ENCODE measurements at places on chromosomes 3 and 15. TPM values are rescaled to one million over a fixed set of nuclear protein-coding genes. Genes with fewer than 3 reads are reported as not detected.
A peak's percentile ranks its signal among the peaks of the same experiment; 100 is the strongest.

DNA sequence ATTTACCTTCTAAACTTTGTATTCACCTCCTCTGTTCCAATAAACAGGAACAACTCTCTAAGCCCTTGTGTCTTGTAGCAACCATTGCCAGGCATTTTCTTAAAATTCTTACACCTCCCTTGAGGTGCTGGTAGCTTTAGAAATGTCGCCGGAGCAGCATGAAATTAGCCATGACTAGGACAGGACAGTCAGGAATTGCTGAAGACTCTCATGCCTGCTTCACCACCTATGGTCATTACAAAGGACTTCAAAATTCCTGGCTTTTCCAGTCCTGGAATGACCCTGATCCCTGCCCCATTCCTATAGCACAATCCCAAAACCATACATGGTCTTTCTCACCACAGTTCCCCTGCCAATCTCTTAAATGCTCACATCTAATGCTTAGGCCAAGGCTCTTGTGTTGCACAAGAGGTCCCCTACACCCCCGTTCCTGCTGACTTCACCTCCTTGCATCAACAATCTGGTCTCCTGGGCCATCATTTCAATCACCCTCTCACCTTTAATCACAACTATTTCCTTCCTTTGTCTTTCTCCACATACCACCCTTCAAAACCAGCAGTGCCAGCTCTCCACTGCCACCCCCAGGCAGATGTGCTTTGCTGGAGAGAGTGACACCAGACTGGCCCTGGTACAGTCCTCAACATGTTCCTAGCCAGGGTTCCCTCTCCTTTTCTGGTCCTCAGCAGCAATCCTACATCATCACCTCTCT lies 113.2 kb upstream of the TJP1 start:
- no peaks in the 10 kb centered on the region for H3K36me3 ChIP-seq
- no peak overlapping the region for H3K27ac ChIP-seq
- no peaks in the 10 kb centered on the region for H3K4me1 ChIP-seq

GRCh38 chr3:172181932-172182586 lies 142.7 kb downstream of the FNDC3B start:
- H3K27ac ChIP-seq = peak overlapping the region; percentile 35
- H3K27me3 ChIP-seq = no peaks in the 10 kb centered on the region
- peaks cover 3% of the 10 kb centered on the region for H3K4me1 ChIP-seq
- DNase-seq = no peak
- H3K4me3 ChIP-seq = no peak overlapping the region
- no peaks in the 10 kb centered on the region for H3K36me3 ChIP-seq

GOLGA6A gene
- not detected for total RNA-seq

DNA sequence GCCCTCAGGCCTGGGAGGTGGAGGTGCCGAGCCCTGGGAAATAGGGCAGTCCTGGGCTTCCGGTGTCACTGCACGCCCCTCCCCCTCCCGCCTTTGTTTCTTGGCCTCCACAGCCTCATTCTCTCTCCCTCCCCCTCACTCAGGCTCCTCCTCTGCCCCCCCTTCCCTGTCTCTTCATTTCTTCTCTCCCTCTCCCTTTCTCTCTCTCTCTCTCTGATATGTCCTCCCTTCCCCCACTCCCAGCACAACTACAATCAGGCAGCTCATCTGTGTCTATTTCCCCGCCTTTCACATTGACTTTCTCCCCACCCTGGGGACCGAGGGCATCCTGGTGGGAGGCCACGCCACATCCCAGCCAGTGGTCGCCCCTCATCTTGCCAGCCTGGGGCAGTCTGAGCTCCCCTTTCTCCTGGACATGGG lies 40.2 kb downstream of the IDH2 start:
- DNase-seq = peak; percentile 69
- H3K4me1 ChIP-seq = no peaks in the 10 kb centered on the region
- H3K4me3 ChIP-seq = no peak overlapping the region
- H3K27me3 ChIP-seq = no peaks in the 10 kb centered on the region

DLEC1 gene
- not detected for total RNA-seq

DNA sequence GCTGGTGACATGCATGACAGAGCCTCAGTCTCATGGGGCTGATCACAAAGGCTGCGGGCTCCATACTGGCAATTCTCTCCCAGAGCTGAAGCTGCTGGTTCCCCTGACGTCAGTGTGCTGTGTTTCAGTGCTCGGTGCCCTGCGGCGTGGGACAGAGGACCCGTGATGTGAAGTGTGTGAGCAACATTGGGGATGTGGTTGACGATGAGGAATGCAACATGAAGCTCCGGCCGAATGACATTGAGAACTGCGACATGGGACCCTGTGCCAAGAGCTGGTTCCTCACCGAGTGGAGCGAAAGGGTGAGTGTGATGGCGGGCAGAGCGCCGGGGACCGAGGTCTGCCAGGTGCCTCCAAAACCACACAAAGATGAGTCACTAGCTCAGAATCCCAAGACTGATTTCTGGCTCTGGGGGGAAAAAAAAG lies 62.0 kb upstream of the NR2E3 start:
- no peaks in the 10 kb centered on the region for H3K36me3 ChIP-seq
- no peak overlapping the region for H3K27ac ChIP-seq
- H3K27me3 ChIP-seq = no peaks in the 10 kb centered on the region
- DNase-seq = no peak
- no peak overlapping the region for H3K4me3 ChIP-seq

DNA sequence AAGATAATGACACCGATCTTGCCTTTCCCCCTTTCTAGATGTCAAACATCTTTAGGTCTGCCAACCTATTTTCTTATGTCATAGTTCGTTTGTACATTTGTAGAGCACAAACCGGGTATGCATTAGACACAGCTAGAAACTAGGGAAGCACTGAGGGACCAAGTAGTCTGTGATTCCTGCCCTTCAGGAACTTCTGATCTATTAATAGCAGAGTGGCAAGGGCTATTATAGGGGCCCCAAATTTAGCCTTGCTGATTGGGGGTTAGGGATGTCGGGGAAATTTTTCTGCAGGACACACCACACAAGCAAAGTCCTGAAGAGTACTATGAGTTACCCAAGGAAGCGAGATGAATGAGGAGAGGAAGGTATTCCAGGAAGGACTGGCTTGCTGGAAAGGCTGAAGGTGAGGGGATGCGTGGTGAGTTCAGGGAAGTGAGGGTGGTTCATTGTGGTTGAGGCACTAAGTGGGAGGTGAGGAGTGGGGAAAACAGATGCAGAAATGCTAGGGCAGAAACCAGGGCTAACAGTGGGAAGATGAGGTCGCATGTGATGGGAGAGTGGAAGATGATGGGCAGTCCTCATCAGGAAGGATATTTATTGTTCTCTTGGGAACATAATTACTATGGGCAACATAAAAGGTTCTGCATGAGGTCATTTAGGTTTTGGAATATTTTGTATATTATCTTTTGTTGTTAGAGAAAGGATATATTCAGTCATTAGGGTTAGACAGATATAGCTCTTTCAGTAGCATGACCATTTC lies 144.3 kb downstream of the CMSS1 start:
- no peaks in the 10 kb centered on the region for H3K4me1 ChIP-seq
- H3K27me3 ChIP-seq = no peaks in the 10 kb centered on the region
- H3K4me3 ChIP-seq = no peak overlapping the region
- H3K27ac ChIP-seq = peak overlapping the region; percentile 83
- H3K36me3 ChIP-seq = no peaks in the 10 kb centered on the region

DNA sequence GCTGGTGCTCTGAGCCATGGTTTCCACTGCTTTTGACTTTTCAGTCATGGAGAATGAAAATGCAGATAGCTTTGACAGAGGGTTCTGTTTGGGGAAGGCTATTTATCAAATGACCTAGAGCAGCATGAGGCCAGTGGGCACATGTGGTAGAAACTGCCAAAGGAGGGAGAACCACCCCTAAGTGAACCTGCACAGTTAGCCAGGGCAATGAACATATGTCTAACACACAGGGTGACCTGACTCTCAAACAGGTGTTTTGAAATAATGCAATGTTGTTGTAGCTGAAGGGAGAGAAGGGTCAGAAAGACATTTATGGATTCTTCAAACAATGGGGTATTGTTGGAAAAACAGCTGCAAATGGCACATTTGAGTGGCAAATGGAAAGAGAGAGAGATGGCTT lies 174.4 kb upstream of the FAM3D start:
- no peak for DNase-seq
- H3K27ac ChIP-seq = no peak overlapping the region
- no peaks in the 10 kb centered on the region for H3K36me3 ChIP-seq
- H3K4me3 ChIP-seq = no peak overlapping the region
- no peaks in the 10 kb centered on the region for H3K27me3 ChIP-seq

DNA sequence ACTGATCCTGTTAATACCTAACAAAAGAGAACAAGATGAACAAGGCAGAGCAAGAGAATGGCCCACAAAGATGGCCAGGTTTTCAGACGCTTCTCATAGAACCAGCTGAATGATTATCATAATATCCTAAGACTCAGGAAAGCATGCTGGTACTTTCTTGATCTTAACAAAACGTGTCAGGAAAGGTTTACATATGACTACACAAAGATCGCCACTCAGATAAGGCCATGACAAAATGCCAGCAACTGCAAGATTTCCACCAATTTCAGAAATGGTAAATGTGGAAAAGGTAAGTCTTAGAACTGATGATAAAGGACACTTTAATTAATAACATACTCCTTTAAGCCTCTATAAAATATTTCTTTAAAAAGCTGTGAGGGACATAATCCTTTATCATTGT lies 108.8 kb downstream of the DLG1 start:
- no peaks in the 10 kb centered on the region for H3K27me3 ChIP-seq
- H3K4me3 ChIP-seq = no peak overlapping the region
- no peaks in the 10 kb centered on the region for H3K4me1 ChIP-seq
- no peak for DNase-seq
- H3K36me3 ChIP-seq = no peaks in the 10 kb centered on the region

TMCO5A gene
- not detected for total RNA-seq

FAM107A gene
- 140 TPM for total RNA-seq

- H3K36me3 ChIP-seq = no peaks in the 10 kb centered on the region
- no peaks in the 10 kb centered on the region for H3K4me1 ChIP-seq
- H3K4me3 ChIP-seq = no peak overlapping the region
- no peak for DNase-seq
- H3K27ac ChIP-seq = no peak overlapping the region
- H3K27me3 ChIP-seq = no peaks in the 10 kb centered on the region
Measured at GRCh38 chr3:136595913-136596697, 156.1 kb downstream of the STAG1 start.

GRCh38 chr3:196619223-196619622 lies 20.3 kb upstream of the NRROS start:
- no peaks in the 10 kb centered on the region for H3K4me1 ChIP-seq
- no peaks in the 10 kb centered on the region for H3K27me3 ChIP-seq
- no peaks in the 10 kb centered on the region for H3K36me3 ChIP-seq
- H3K4me3 ChIP-seq = no peak overlapping the region
- no peak overlapping the region for H3K27ac ChIP-seq
- no peak for DNase-seq

ANKRD63 gene
- total RNA-seq = not detected

FES gene
- 60.8 TPM for total RNA-seq

DNA sequence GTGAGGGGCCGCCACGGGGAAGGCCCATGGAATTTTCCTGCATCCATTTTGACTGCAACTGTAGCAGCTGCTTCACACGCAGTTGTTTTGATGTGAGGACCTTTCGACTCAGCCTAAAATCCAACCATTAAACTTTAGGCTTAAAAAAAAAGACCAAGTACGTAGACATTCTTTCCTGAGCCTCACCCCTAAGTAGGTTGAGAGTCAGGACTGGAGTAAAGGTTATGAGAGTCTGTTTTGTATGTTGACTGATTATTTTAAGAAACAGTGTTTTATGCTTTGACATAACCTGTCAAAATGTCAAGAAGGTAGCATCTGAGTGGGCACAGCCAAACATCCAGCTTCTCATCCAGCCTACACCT lies 45.7 kb upstream of the AMOTL2 start:
- no peak overlapping the region for H3K27ac ChIP-seq
- DNase-seq = no peak
- no peaks in the 10 kb centered on the region for H3K36me3 ChIP-seq
- no peaks in the 10 kb centered on the region for H3K27me3 ChIP-seq
- H3K4me3 ChIP-seq = no peak overlapping the region
- no peaks in the 10 kb centered on the region for H3K4me1 ChIP-seq

NUP210 gene
- total RNA-seq = 9.5 TPM

- H3K27ac ChIP-seq = no peak overlapping the region
- no peaks in the 10 kb centered on the region for H3K36me3 ChIP-seq
- H3K4me3 ChIP-seq = peak overlapping the region; percentile 20
- DNase-seq = no peak
- H3K27me3 ChIP-seq = peaks cover 27% of the 10 kb centered on the region
Measured at GRCh38 chr3:184261854-184262763, 756 bp upstream of the CAMK2N2 start.

ITIH1 gene
- not detected for total RNA-seq

REC114 gene
- not detected for total RNA-seq

GOLGA6L26 gene
- total RNA-seq = not detected

ULK3 gene
- total RNA-seq = 29.0 TPM
